ENCODE measurements at places on chromosomes 11 and 22. TPM values are rescaled to one million over a fixed set of nuclear protein-coding genes. Genes with fewer than 3 reads are reported as not detected.

GTSE1 gene
- total RNA-seq: not detected

TP53I11 gene
- 13.2 TPM for total RNA-seq

P4HA3 gene
- 1.9 TPM for total RNA-seq

INPP5J gene
- total RNA-seq: 7.9 TPM

DNA sequence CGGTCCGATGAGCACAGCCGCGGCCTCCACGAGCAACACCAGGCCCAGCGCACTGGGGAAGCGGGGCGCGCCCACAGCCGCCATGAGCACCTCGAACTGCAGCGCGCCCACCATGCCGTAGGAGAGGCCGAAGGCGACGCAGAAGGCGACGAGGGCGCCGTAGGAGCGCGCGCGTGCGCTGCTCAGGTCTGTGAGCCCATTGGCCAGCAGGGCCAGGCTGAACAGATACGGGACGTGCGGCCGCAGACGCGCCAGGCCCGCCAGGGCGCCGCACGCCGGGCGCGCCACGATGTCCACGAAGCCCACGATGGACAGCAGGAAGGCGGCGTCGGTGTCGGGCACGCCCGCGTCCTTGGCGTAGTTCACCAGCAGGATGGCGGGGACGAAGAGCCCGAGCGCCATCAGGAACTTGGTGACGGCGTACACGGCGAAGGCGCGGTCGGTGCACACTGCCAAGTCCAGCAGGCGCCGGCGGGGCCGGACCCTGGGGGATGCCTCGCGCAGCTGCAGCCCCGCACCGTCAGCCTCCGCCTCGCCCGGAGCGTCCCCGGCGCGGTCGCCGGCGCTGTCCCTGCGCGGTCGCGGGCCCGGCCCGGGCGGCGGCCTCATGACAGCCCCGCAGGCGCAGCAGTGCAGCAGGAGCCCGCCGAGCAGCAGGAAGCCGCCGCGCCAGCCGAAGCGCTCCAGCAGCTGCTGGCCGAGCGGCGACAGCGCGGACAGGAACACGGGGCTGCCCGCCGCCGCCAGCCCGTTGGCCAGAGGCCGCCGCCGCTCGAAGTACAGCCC, 2.9 kb downstream of the SLC16A8 start:
- peak overlapping the region; percentile 17 for H3K4me3 ChIP-seq
- H3K36me3 ChIP-seq: no peaks in the 10 kb centered on the region

DNA sequence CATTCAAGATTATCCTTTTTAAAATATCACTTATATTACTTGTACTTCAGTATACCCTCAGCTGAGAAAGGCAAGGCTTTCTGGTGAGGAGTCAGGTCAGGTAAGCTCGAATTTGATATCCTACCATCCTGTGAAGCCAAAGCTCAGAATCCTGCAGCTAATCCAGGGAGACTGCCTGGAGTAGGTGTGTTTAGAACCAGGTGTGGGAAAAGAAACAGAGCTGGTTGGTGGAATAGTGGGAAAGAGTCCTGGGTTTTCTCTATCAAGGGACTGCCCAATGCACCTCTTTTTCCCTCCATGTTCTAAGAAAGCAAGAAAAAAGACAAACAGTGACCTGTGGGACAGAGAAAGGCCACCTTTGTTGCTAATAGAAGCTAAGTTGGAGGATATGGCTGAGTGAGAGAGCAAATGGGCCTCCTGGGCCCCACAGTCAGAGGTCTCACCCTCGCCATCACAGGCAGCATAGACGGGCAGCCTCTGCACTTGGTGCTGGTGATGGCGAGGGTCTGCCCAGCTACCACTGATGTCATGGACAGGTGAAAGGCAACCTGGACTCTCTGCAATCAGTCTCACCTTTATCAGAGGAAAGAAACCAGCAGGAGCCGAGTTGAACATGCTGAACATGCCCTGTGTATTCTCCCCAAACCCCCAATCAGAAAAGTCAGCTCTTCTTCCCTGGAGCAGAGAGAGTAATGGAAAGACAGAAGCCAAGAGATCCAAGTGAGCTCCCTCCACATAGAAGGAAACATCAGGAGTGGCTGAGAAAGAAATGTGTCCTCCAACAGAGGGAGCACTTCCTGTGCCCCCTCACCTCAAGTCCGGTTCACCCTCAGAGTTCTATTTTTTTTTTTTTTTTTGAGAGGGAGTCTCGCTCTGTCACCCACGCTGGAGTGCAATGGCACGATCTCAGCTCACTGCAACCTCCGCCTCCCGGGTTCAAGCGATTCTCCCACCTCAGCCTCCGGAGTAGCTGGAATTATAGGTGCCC, 491.3 kb downstream of the BUD13 start:
- no peaks in the 10 kb centered on the region for H3K4me1 ChIP-seq
- DNase-seq: no peak
- H3K4me3 ChIP-seq: no peak overlapping the region
- no peak overlapping the region for H3K27ac ChIP-seq

DNA sequence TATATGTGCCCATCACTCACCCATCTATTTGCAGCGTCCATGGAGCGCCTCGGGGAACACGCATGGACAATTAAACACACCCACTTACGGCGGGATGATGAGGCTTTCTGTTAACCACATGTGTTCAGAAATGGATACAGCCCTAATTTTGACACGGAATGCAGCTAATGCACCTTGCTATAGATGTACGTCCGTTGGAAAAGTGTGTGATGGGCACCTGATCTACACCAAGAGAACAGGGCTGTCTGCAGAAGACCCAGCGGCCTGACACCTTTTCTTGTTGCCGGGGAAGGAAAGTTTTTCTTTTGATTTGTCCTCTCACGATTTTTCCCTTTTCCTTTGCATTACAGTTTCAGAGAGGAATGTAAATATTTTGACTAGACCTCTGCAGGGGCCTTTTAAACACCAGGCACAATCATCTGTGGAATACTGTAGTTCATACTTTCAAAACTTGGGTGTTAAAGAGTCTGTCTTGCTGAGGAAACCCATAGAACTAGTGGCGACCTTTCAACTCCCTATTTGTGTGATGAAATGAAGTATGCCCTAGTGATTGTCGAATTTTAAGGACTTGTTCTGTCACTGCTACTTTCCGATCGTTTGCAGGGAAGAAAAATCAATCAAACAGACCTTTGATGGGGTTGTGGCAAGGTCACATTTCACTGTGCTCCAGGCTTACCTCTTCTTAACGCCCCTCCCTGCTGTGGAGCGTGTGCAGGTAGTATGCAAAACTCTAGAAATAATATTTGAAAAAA, 16.5 kb upstream of the PAX6 start:
- DNase-seq: no peak
- no peaks in the 10 kb centered on the region for H3K4me1 ChIP-seq
- no peak overlapping the region for H3K27ac ChIP-seq
- no peaks in the 10 kb centered on the region for H3K36me3 ChIP-seq

DNA sequence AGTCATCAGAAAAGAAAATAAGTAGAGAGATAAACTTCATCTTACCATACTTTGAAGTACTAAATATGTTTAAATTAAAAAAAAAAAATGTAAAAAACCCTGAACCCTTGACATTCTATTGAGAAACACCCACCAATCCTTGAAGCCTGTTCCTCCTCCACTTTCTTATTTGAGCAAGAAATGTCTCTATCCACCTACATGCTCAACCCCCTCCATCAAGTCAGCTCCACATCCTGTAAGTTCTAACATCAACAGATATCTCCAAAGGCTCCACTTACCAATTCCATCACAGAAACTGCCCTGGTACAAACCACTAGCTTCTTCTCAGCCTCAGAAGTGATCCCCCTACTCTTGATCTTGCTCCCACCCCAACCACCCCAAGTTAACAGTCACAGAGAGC, 32.5 kb upstream of the FAT3 start:
- no peaks in the 10 kb centered on the region for H3K27me3 ChIP-seq

GRCh38 chr22:29002603-29003002, 59.0 kb downstream of the C22orf31 start:
- no peak overlapping the region for H3K4me3 ChIP-seq
- no peaks in the 10 kb centered on the region for H3K27me3 ChIP-seq
- no peaks in the 10 kb centered on the region for H3K4me1 ChIP-seq
- H3K36me3 ChIP-seq: no peaks in the 10 kb centered on the region
- DNase-seq: no peak

GRCh38 chr22:31870890-31871289, 73.4 kb upstream of the YWHAH start:
- H3K27ac ChIP-seq: no peak overlapping the region
- H3K4me3 ChIP-seq: no peak overlapping the region

DNA sequence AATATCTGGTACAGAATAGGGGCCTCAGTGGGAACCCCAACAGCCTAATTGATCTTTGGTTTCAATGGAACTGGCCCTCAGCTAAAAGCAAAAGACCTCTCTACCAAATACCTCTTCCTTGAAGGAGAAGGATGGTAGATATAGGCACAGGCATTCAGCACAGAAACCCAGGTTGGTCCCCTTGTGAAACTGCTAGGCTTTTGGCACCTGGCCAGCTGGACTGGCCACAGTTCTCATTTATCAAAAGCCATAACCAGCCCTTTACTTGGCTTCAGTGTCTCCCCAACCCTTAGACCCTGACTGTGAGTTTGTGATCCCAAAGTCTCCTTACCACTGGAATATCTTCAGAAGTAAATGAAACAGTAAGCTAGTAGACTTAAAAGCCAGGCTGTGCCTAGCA, 152.9 kb downstream of the TENM4 start:
- H3K36me3 ChIP-seq: no peaks in the 10 kb centered on the region
- H3K27me3 ChIP-seq: no peaks in the 10 kb centered on the region
- H3K27ac ChIP-seq: no peak overlapping the region

DNA sequence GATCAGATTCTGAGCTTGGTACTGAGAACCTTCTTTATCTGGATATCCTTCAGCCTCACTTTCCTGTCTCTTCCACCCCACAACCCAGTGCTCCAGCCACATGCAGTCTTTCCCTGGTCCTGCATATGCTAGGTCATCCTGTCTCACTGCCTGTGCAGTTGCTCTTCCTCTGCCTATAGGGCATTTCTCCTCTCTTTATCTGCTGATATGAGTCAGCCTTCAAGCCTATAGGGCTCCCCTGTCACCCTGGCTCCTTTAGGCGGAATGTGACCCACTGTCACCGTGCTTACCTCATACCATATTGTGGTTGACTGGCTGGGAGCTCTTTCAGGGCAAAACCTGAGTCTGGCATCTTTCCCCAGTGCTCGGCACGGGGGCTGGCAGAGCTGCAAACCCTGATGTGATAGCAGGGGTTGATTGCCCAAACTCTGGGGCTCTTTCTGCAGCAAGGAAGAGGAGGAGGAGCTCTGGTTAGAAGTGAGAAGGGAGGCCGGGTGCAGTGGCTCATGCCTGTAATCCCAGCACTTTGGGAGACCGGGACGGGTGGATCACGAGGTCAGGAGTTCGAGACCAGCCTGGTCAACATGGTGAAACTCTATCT, 26.3 kb downstream of the MEI1 start:
- no peaks in the 10 kb centered on the region for H3K27me3 ChIP-seq
- no peak overlapping the region for H3K4me3 ChIP-seq
- H3K4me1 ChIP-seq: no peaks in the 10 kb centered on the region

DNA sequence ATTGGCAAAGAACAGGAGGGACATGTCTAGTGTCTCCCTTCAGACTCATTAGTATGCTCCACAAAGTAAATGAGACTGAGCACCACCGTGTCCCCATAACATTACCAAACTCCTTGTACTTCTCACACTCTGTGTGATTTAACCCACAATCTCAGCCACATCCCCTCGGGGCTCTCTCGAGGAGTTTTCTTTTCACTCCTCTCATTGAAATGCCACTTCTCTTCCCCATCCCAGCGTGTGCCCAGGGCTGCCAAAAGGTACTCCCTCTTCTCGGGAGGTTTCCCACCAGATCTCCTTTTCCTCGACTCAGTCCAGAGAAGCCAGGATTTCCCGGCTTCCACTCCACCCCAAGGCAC, 1.1 kb downstream of the RBFOX2 start:
- no peaks in the 10 kb centered on the region for H3K36me3 ChIP-seq
- H3K4me3 ChIP-seq: peak overlapping the region; percentile 82
- H3K27ac ChIP-seq: peak overlapping the region; percentile 96
- no peak for DNase-seq
- no peaks in the 10 kb centered on the region for H3K27me3 ChIP-seq

DNA sequence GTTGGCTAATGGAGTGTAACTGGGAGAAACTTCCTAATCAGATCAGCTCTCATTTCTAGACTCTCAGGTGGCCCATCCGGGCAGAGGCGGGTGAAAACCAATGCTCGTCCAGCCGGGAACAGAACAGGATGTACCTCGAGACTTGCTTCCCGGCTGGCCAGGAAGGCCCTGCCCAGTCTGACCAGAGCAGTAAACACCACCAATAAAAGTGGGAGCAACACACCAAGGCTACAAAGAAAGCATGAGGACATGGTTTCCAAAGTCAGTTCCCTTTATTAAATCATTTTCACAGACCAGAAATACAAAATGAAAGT, 940 bp upstream of the TNKS1BP1 start:
- peak overlapping the region; percentile 98 for H3K27ac ChIP-seq
- H3K27me3 ChIP-seq: no peaks in the 10 kb centered on the region
- H3K4me3 ChIP-seq: peak overlapping the region; percentile 65
- DNase-seq: peak; percentile 71

- DNase-seq: no peak
- H3K4me1 ChIP-seq: peaks cover 9% of the 10 kb centered on the region
- H3K27me3 ChIP-seq: no peaks in the 10 kb centered on the region
- no peaks in the 10 kb centered on the region for H3K36me3 ChIP-seq
Observed at GRCh38 chr22:37310075-37310606, 27.8 kb downstream of the CYTH4 start.

- H3K4me3 ChIP-seq: no peak overlapping the region
- H3K27me3 ChIP-seq: peaks cover 4% of the 10 kb centered on the region
- no peak for DNase-seq
- peaks cover 31% of the 10 kb centered on the region for H3K4me1 ChIP-seq
- no peaks in the 10 kb centered on the region for H3K36me3 ChIP-seq
Observed at GRCh38 chr11:823441-824291, 4.1 kb upstream of the CRACR2B start.

GRCh38 chr11:68673306-68673945, 10.9 kb upstream of the GAL start:
- H3K4me3 ChIP-seq: no peak overlapping the region
- no peak for DNase-seq
- no peaks in the 10 kb centered on the region for H3K4me1 ChIP-seq

GRCh38 chr11:113828191-113828590, 47.2 kb downstream of the USP28 start:
- H3K27ac ChIP-seq: no peak overlapping the region
- DNase-seq: no peak
- no peaks in the 10 kb centered on the region for H3K4me1 ChIP-seq
- H3K4me3 ChIP-seq: no peak overlapping the region
- H3K27me3 ChIP-seq: no peaks in the 10 kb centered on the region
- no peaks in the 10 kb centered on the region for H3K36me3 ChIP-seq

DNA sequence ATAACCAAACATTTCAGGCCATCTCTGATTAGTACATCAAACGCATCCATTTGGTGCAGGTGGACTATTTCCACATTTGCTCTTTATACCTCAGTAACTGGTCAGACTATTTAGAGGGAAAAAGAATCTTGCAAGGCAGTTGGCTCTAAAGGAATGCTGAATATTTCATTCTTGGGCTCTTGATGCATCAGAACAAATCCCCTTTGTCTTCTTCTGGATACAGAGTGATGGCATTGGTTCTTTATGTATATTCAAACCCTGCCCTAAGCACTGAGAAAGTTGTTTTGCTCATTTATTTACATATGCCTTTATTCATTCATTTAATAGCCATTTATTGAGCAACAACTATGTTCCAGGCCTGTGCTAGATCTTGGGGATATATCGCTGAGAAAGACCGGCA, 31.1 kb upstream of the RAB30 start:
- no peak for DNase-seq
- H3K27me3 ChIP-seq: no peaks in the 10 kb centered on the region
- no peaks in the 10 kb centered on the region for H3K4me1 ChIP-seq
- no peak overlapping the region for H3K27ac ChIP-seq
- no peak overlapping the region for H3K4me3 ChIP-seq

- no peaks in the 10 kb centered on the region for H3K36me3 ChIP-seq
- H3K27ac ChIP-seq: peak overlapping the region; percentile 30
- H3K4me3 ChIP-seq: no peak overlapping the region
- no peaks in the 10 kb centered on the region for H3K4me1 ChIP-seq
Observed at GRCh38 chr11:72828081-72828567, 13.9 kb downstream of the ATG16L2 start.
